ENCODE measurements at places on chromosomes 2 and 18. TPM values are rescaled to one million over a fixed set of nuclear protein-coding genes. Genes with fewer than 3 reads are reported as not detected.

- no peak for DNase-seq
Measured at GRCh38 chr18:12397254-12397653, 10.5 kb upstream of the PRELID3A start.

DNA sequence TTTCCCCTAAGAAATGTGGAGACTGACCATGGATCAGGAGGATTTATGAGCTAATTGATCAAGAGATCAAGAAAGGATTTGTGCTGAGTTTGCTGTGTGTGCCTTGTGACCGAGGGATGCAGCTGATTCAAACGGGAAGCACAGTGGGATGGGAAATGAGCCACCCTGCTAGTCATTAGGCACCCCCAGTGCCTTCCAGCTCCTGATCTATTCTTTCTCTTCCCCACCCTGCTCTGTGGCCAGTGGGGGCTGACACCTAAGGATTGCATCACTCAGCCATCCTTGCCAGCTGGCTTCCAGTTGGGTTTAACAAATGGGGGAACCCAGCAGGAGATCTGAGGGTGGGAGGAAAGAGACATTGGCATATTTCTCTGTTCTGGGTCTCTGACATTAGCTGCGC, 132.2 kb upstream of the CXCR4 start:
- DNase-seq: no peak

GRCh38 chr2:85281553-85281952, 46.2 kb downstream of the TGOLN2 start:
- no peak for DNase-seq

DNA sequence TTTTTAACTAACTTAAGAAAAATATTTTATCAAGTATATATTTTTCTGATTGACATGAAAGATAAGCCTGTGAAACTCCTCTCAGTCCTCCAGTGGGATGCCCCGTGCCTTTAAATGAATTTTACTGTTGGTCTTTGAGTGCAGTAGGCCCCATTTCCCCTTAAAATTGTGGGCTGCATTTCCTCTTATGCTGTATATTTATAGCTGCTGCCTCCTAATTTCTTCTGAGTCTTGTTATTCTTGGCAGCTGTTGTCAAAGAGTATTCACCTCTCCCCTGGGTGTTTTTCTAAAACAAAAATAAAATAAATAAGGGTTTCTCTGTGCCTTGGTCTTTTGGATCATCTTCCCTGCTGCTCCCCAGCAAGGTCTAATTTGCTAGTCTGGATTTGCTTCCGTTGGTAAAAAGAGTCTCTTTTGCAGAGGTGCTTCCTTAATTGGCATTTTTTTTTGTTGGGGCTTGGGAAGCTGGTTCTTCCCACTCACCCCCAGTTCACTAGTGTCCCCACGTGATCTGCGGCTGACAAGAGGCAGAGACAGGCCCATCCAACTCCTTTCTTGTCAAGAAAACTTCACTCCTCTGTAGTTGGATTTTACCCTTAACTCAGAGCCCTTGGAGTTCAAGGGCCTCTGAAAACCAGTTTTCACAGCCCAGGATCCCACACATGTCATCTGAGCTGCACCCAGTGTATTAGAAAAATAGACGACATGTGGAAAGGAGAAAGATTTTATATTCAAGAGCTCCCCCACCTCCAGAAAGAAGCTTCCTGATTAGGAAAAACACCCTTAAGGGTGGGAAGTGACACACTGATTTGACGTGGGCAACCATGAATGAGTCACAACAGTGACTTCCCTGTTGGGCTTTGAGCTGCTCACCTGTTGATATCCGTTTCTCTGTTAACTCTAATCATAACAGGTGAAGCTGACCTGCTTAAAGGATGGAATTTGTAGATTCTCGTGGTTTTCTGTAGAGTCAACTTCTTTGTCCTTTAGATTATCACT, 431.5 kb downstream of the DCDC2C start:
- DNase-seq: no peak

GRCh38 chr2:27622921-27623384, 5.9 kb downstream of the CCDC121 start:
- no peak for DNase-seq

Gene LYG1
- total RNA-seq: 5.8 TPM

- no peak for DNase-seq
Measured at GRCh38 chr2:117858892-117859531, 44.5 kb downstream of the DDX18 start.

- DNase-seq: no peak
Measured at GRCh38 chr2:218809515-218809914, 22.1 kb downstream of the PRKAG3 start.

GRCh38 chr2:64839844-64840243, 149.4 kb upstream of the SLC1A4 start:
- DNase-seq: no peak

- DNase-seq: no peak
Measured at GRCh38 chr2:212136216-212136795, 402.3 kb downstream of the ERBB4 start.

- DNase-seq: no peak
Measured at GRCh38 chr2:5995832-5996231, 303.6 kb downstream of the SOX11 start.

GRCh38 chr18:79864006-79864725, 66.4 kb downstream of the KCNG2 start:
- no peak for DNase-seq

Gene DES
- 302 TPM for total RNA-seq

Gene CFC1
- not detected for total RNA-seq

Gene SLC8A1
- 31.2 TPM for total RNA-seq

- DNase-seq: no peak
Measured at GRCh38 chr2:226121046-226121738, 678.4 kb downstream of the IRS1 start.

Gene KHK
- total RNA-seq: 1.5 TPM

DNA sequence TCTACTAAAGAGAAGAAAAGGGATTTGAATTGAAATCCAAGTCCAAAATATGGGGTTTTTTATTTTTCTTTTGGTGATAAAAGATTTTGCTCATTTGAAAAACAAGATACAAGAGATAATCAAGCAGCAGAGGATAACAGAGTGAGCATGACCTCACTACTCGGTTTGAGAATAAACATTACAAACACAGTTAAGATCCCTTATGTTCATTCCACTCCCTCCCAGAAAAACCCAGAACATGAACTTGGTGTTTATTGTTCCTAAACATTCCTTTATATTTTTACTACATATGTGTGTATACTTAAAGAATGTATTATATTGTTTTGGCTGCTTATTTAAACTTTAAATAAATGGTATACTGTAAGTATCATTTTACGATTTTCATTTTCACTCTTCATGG, 146.6 kb upstream of the CHAC2 start:
- no peak for DNase-seq

- no peak for DNase-seq
Measured at GRCh38 chr2:88321449-88322248, 130.8 kb downstream of the FOXI3 start.

- no peak for DNase-seq
Measured at GRCh38 chr2:186980787-186981550, 132.0 kb upstream of the ZSWIM2 start.

Gene ABCB11
- not detected for total RNA-seq

Data from thoracic aorta (tissue), 2 donors.